ENCODE measurements at places on chromosomes 3 and 15.

- no peak for DNase-seq
These were observed 817 bp downstream of the CLK3 start for GRCh38 chr15:74616366-74616939.

DNA sequence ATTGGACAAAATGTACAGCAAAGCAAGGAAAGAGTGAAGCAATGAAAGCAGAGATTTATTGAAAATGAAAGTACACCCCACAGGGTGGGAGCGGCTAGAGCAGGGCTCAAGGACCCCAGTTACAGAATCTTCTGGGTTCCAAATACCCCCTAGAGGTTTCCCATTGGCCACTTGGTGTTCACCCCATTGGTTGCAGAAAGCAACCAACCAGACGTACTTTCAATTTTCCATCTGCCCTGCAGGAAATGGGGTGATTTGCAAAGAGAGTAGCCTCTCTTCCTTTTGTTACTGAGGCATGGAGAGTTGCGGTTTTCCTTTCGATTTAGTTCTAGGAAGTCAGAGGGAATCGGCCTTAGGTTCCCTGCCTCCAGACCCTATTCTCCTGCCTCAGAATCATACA is 2.4 kb downstream of the PML start:
- DNase-seq, result no peak

- no peak for DNase-seq
These were observed 746.8 kb downstream of the GRM7 start for GRCh38 chr3:7607676-7608075.

DNA sequence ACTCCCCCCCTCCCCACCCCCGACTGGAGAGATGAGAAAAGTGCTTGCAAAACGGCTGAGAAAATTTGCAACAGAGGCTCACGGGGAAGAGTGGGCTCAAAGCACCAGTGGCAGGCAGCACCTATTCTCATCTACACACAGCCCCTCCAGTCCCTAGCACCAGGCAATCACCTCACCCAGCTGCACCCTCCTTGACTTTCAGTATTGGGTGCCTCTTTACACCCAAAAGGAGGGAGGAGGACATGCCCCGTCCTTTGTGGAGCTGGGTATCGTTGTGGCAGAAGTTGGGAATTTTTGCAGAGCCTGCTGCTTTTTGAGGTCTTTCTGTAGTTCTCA is 182.8 kb upstream of the TOPAZ1 start:
- DNase-seq, result no peak

- DNase-seq, result no peak
These were observed 3.0 kb downstream of the TRAK1 start for GRCh38 chr3:42094128-42094527.

Data from kidney epithelial cell (primary cell).